NCI-H2029 (cell line): ENCODE measurements at places on chromosomes 4 and X.
A peak's percentile ranks its signal among the peaks of the same experiment; 100 is the strongest.

- no peak for DNase-seq
These were observed 14.9 kb downstream of the RPGR start for GRCh38 chrX:38312436-38312835.

GRCh38 chr4:182213004-182213403 is 30.2 kb upstream of the TENM3 start:
- DNase-seq, result no peak

GRCh38 chr4:153573881-153574802 is 108.0 kb downstream of the TMEM131L start:
- peak; percentile 3 for DNase-seq

DNA sequence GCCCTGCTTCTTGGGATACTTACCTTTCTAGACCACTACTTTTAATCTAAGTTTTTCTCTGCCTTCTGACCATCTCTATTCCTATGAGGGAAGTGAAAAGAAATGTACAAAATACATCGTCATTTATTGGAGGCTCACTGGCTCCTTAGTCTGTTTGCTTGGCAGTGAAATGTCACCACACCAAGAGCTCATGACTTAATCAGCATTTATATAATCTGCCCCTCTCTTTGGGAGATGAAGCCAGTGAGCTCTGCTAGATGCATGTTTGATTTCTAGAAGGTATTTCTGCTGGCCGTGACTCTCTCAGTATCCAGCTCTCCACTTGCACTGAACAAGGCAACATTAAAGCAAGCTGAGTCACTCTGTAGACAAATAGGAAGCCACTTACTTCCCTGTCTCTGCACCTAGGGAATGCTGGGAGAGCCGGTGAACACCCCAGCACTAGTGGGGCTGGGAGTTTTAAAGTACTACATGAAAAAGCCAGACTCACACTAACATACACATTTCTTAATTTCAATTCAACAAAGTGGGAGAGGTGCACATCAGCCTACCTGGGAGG is 79.1 kb downstream of the MID1IP1 start:
- DNase-seq, result no peak

- DNase-seq, result no peak
These were observed 275.4 kb downstream of the ARHGAP10 start for GRCh38 chr4:148007314-148007760.

GRCh38 chr4:6714954-6715353 is 1.0 kb upstream of the BLOC1S4 start:
- no peak for DNase-seq

GRCh38 chrX:24553011-24553410 is 87.9 kb downstream of the PDK3 start:
- DNase-seq, result no peak

DNA sequence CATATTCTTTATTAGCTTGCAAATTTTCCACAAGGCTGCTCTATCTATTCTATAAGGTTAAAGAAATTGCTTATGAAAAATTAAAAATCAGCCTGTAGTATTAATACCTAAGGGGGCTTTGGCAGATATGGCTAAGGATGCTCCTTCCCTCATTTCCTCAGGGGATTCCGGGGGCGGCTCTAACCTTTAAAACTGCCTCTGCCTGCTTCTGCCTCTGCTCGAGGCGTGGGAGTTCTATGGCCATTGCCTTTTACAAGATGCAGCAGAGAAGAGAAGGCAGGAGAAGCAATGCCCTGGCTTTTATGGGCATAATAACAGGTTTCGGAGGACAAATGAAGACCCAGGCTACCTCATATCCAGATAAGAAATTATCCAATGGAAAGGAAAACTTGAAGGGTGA is 8.6 kb upstream of the CDKN2AIP start:
- DNase-seq, result no peak
